ENCODE measurements at places on chromosomes 4 and X. TPM values are rescaled to one million over a fixed set of nuclear protein-coding genes. Genes with fewer than 3 reads are reported as not detected.

Gene GLRB
- not detected for total RNA-seq

GRCh38 chr4:37219242-37219641, 25.3 kb upstream of the NWD2 start:
- ATAC-seq: no peak

Gene CXCL6
- total RNA-seq: 1.4 TPM

Gene UGT2A3
- total RNA-seq: not detected

- ATAC-seq: no peak
These were observed 296.1 kb downstream of the TLL1 start for GRCh38 chr4:166169111-166169510.

Gene NEUROG2
- total RNA-seq: not detected

All from esophagus mucosa (tissue), 1 donor.